Stimulated activated CD4-positive, alpha-beta T cell treated with anti-CD3 and anti-CD28 coated beads, Interleukin-1b, Interleukin-23, amount 100 ng/mL, for 48 hours (primary cell): ENCODE measurements at places on chromosomes 7 and 10.
A peak's percentile ranks its signal among the peaks of the same experiment; 100 is the strongest.

- DNase-seq = no peak
These were observed 17.0 kb downstream of the ADRA2A start for GRCh38 chr10:111093741-111094380.

- DNase-seq = no peak
These were observed 4.8 kb downstream of the MNX1 start for GRCh38 chr7:157005456-157006204.

GRCh38 chr7:1098243-1099153 lies 10.6 kb downstream of the GPER1 start:
- no peak for DNase-seq

DNA sequence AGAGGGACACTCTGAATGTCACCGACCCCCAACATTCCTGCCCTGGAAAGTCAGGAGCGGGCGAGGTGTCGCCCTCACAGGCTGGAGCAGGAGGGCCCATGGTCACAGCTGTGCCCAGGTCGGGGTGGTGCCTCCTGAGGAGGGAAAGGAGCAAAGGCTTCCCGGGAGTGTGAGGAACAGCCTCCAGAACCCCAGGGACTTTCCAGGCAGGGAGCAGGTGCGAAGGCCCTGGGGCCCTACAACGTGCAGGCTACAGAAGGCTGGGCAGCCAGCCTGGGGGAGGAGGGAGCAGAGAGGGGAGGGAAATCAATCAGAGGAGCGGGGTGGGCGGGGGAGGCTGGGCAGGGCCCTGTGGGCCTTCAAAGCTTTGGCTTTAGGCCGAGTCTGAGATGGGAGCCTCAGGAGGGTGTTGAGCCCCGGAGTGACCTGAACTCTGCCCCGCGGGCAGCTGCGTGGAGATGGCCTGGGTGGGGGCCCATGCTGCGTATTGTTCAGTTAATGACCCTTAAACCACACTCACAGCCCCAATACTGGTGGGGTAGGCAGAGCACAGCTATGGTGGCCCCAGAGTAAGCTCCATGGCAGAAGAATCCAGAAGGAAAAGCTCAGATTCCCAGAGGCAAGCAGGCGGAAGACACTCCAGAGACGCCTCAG lies 44.2 kb upstream of the PPP2R2D start:
- DNase-seq = no peak

- no peak for DNase-seq
These were observed 534.8 kb downstream of the AUTS2 start for GRCh38 chr7:70132852-70133690.

GRCh38 chr10:132447446-132448247 lies 50.6 kb downstream of the PWWP2B start:
- peak; percentile 84 for DNase-seq

DNA sequence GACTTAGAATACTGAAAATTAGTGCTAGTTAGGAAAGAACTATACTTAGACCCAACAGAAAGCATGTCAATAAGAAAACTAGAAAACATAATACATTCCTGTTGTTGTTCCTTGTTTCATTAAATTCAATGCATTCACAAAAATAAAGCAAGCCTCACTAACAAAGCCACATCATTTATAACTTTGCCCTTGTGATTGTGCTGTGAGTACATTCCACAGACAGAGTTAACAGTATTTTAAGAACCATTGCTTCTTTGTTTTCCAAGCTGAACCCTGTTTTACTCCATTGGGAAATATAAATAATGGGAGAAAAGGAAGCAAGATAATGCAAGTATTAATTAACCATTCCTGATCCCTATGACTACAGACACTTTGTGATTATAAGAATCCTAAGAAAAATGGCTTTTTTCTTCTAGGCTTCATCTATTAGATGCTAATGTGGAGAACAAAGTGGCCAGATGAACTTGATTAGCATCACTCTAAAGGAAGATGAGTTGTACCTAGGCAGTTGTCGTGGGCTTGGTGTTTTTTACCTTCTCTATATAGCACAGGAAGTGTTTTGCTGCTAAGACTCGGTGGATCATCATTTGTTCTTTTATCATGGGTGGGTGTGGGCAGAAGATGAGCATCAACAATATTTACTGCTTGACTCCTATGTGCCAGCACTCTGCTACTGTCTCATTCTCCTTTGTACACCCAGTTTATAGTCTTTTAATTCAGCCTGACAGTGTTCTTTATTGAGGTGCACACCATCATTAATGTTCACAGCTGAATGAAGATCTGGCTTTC lies 34.2 kb upstream of the ZNRF2 start:
- DNase-seq = no peak

- DNase-seq = peak; percentile 42
These were observed 15.1 kb upstream of the ZNF273 start for GRCh38 chr7:64887756-64888508.

GRCh38 chr10:116861796-116862195 lies 12.5 kb downstream of the ENO4 start:
- DNase-seq = no peak

DNA sequence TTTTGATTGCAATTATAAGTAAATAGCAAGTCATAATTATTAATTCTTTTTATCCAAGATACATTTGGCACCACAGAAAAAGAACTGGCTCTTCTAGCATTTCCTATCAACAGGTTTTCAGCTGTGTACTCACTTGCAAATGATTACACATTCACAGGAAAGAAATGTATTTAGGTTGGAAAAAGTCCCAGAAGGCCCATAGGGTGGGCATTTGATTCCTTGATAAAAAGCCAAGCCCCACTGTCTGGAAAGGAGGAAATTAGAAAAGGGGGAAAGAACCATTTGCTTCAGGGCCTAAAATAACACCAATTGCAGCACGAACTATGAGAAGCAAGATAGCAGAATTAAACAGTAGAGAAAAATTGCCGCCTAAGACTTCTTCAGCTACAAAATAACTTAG lies 80.8 kb upstream of the COL1A2 start:
- no peak for DNase-seq

DNA sequence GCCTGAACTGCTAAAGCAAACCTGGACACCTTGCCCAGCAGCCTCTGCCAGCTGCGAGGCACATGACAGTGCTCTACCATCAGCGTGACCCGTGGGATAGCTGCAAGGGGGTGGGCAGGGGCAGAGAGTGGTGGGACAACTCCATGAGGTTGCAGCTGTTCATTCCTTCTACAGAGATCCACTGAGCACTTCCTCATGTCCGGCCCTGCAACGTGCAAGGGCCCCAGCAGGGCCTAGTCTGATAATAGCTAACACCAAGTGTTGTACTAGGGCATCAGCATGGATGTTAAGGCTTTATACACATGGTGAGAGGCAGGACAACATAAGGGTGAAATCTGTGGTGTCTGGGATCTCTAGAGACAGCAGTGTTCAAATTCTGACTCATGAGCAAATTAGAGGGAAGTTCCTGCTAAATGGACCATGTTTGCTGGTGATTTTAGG lies 14.3 kb downstream of the NOD1 start:
- DNase-seq = no peak

GRCh38 chr7:158850545-158851102 lies 5.7 kb upstream of the DYNC2I1 start:
- DNase-seq = no peak
